Keratinocyte (primary cell): ENCODE measurements at places on chromosomes 3 and 15.

GRCh38 chr15:67322481-67322880 lies 67.9 kb downstream of the IQCH start:
- DNase-seq = no peak

DNA sequence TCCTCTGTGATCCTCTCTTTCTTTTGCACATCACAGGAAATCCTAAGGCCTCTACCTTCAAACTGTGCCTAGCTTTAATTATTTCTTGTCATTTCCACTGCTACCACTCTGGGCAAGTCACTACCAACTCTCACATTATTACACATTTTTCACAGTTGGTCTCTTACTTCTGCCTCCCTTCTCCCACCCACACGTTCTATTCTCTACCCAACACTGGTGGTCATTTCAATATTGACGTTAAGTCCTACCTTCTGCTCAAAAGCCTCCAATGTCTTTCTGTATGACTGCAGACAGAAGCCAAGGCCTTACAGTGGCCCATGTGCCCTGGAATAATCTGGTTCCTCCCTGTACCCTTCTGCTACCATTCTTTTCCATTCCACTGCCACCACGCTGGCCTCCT lies 3.9 kb downstream of the KCNMB2 start:
- DNase-seq = no peak

DNA sequence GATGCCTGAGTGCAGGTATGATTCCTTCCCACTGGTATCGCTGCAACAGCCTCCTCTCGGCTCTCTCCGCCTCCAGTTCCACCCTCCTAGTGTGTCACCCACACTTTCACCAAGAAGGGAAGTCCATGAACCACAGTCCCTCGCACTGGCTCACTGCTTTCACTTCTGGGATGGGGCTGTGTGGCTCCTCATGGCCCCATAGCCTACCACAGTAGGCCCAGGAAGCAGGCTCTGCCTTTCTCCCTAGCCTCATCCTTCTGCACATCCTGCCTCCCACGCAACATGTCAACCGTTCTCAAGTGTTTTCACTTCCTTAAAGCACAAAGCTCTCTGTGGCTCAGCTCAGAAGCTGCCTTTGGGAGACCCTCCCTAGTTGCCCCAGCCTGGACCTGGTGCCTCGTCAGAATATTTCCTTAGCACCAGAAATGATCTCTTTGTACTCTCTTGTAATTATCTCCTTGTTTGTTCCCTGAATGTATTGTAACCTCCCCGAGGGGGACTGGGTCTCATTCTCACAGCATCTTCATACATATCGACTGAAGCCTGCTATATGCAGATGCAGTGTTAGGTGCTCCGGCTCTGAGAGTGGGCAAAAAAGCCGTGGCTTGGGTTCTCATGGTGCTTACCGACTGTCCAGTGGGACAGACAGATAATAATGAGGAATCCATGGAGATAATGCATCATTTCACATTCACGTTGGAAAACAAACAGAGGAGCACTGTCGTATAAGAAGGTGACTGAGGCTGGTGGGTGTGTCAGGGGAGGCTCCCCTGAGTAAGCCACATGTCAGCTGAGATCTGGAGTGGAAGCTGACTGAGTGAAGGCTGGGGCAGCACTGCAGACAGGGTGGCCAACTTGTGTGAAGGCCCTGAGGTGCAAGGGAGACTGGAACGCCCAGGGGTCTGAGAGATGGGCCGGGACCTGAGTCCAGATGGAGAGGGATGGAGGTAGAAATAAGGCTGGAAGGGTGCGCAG lies 107.1 kb downstream of the DGKG start:
- no peak for DNase-seq

DNA sequence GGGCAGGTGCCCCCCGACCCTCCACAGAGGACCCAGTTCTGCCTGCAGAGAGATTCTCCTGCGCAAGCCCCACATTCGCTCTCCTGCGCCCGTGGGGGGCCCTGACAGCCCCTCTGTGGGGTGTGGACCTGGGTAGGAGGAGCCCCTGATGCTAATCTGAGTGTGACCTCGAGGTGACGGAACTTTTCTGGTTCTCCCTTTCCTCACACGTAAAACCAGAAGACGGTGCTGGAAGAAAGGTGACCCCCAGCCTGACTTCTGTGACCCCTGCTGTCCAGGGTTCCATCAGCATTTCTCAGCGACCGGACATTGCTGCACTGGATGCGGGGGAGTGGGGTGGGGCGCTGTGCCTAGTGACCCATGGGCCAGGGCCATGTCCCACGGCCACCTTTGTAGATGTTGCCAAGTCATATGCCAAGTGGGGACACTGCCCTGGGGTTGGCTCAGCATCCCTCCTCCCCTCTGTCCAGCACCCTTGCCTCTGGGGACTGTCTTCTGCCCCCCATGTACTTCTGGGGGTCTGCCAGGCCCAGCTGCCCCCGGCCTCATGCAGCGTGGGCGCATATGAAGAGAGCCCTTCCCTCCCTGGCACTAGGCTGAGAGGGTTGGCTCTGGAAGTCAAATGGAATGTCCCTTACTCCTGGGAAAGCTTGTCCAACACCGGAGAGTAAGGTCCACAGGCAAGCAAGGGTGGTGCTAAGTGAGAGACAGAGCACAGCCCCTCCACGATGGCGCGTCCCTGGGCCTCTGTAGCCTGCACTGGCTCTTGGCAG lies 129.1 kb upstream of the MEF2A start:
- no peak for DNase-seq

- no peak for DNase-seq
Measured at GRCh38 chr15:77173487-77173886, 102.6 kb upstream of the TSPAN3 start.

DNA sequence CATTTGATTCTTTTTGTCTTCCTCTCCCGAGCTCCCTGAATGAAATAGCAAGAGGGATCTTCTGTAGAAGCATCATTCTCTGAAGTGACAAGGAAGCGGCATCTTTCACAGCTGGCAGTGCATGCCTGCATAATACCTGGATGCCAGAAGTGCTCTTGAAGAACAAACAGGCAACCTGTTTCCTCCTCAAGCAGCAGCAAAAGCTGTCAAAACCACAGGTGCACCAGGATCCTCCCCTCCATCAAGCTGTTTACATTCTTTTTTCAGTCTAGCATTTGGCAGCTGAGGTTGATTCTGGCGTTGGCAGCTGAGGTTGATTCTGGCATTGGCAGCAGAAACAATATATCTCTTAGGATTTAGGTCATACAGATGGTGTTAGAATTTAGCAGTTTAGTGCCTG lies 979.0 kb downstream of the TUSC7 start:
- DNase-seq = no peak

DNA sequence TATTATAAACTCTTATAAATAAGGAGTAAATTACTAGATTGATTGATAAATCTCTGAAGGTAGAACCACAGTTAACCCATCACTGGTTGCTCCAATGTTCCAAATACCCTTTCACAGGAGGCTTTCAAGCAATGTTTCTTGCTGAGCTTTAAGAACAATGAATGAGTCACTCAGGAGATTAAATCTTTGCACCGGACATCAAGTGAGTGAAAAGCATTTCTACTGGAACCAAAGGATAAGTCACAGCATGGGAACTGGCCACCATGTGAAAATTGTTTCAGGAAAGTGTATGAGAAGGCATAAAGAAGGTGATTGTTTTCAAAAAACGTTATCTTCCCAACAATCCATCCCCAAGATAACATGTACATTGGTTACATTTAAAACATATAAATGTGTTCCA lies 90.6 kb downstream of the CNTN3 start:
- no peak for DNase-seq

DNA sequence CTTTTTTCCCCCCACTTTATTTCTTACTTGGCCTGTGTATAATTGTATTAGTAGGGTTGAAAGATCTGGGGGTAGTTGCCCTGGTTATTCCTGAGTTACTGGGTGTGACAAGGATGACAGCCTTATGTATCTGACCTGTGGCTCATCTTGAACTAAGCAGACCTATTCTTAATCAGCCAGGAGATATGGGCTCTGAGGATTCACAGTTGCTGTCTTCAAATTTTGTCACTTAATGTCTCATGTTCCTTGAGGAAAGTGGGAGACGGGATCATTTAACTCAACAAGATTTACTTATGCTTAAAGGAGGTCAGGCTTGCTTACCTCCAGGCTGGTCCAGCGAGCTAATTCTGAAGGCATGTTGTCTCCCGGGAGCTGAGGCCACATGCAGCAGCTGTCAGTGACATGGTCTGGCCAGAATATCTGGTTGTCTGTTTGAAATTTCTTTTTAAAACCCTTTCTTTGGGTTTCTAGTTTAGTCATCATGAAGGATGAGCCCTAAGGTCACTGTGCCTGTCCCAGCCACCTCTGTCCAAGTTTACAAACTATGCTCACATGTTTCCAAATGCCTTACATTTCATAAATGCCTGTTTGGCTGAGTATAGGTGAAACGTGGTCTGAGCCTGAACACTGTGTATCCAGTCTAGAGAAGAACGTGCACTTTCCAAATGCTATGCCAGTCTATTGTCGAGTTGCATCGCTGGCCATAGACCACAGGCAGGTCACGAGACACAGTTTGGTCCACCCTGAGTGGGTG lies 26.8 kb downstream of the LRTM1 start:
- no peak for DNase-seq

DNA sequence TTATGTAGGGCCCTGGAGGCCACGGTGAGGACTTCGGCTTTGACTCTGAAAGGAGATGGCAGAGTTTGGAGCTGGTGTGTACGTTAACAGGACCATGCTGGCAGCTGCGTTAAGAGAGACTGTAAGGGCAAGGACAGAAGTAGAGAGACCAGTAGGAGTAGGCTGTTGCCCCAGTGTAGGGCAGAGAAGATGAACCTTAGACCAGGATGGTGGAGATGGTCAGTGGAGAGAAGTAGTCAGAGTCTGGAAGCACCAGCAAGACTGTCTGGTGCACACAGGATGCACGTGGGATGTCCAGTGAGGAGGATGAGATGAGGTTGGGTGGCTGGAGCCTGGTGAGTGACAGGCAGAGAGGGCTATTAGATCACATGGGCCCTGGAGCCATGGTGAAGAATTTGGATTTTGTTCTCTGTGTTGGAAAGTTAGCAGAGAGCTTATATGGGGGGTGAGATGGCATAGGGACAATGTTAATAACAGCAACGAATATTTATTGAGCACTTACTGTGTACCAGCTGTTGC lies 150.1 kb downstream of the IGF1R start:
- DNase-seq = no peak

DNA sequence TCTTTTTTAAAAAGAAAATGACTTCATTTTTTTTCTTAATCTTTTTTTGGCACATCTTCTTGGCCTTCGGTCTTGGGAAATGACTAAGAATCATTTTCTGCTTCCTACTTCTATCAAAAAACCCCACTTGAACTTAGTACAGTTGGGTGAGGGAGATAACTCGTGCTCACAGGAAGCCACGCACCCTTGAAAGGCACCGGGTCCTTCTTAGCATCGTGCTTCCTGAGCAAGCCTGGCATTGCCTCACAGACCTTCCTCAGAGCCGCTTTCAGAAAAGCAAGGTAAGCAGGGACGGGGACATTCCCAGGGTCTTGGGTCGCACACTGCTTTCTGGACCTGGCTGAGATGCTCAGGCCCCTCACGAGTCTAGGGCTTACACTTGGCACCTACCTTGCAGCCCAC lies at the start of gene CCR4:
CCR4 (plus strand) TSS at position 235 of the 402 bp plus-strand sequence. CDS start 1,779 bp downstream, outside the sequence.
- no peak for DNase-seq

DNA sequence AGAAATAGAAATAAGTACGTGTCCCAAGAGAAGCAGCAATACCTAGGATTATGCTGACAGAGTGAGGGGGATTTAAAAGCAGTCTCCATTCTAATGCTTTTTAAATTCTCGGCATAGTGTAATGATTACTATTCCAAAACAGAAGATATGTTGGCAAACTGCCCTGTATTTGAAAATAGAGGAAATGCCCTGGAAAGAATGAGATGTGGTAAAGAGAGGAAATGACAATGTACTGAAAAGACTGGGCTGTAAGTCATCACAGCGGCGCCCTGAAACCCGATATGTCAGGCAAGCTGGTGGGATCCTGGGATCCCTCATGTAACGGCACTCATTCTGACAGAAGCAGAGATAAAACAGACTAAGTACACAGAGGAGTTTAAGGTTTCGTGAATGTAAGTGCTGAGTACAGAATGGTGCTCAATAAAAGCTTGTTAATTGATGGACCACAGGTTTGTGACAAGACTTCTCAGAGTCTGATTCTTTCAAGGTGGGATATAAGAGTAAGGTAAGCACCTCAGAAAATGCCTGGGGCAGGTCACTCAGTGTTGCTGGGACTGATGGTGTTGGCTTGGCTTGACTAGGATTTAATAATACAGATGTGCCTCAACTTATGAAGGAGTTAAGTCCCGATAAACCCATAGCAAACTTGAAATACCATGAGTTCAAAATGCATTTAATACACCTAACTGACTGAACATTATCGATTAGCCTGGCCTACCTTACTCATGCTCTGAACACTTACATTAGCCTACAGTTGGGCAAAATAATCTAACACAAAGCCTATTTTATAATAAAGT lies 91.4 kb downstream of the NFKBIZ start:
- no peak for DNase-seq

GRCh38 chr15:36428102-36428845 lies 151.2 kb upstream of the CDIN1 start:
- DNase-seq = peak; percentile 95

- no peak for DNase-seq
Measured at GRCh38 chr3:184665101-184665500, 46.8 kb downstream of the MAGEF1 start.

DNA sequence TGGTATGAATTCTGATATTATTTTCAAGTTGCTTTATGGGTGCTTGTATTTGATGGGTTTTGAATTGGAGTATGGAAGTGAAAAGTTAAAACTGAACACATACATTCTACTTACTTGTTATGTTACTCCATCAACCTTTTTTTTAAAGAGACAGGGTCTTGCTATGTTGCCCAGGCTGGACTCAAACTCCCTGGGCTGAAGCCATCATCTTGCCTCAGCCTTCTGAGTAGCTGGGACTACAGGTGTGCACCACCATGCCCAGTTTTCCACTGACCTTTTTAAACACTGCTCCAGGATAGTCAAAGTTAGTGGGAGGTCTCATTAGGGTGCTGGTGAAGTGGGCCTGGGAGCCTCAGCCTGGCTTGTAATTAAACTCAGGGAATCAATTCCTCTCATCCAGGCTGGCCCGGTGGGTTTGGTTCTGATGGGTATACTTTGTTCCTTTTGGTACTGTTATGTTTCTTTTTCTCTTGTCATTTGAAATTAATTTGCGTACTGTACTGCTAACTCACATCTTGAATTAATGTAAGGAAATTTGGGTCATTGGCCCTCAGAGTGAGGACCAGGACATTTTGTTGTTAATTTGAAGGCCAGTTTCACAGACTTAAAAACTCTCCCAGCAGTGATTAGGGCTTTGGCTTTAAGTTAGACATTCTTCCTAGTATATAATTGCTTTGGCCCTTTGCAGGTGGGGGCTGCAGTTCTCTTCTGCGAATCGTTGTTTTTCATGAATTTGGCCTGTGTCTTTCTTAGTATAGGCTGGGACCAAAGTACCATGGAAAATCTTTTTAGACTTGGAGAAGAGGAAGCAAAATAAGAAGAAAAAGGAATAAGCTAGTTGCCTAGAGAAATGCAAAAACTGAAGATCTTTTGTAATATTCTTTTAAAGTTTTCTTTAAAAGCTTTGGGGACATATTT lies 66.9 kb downstream of the FNDC3B start:
- no peak for DNase-seq

GRCh38 chr15:85477061-85477460 lies 96.7 kb downstream of the AKAP13 start:
- no peak for DNase-seq

- no peak for DNase-seq
Measured at GRCh38 chr3:2847062-2847841, 262.9 kb downstream of the IL5RA start.
